ENCODE measurements at places on chromosomes 11 and 22.

GRCh38 chr22:44658311-44658953, 43.6 kb upstream of the PRR5 start:
- no peak for DNase-seq

GRCh38 chr11:134266841-134267251, 9.3 kb upstream of the GLB1L3 start:
- DNase-seq: no peak

DNA sequence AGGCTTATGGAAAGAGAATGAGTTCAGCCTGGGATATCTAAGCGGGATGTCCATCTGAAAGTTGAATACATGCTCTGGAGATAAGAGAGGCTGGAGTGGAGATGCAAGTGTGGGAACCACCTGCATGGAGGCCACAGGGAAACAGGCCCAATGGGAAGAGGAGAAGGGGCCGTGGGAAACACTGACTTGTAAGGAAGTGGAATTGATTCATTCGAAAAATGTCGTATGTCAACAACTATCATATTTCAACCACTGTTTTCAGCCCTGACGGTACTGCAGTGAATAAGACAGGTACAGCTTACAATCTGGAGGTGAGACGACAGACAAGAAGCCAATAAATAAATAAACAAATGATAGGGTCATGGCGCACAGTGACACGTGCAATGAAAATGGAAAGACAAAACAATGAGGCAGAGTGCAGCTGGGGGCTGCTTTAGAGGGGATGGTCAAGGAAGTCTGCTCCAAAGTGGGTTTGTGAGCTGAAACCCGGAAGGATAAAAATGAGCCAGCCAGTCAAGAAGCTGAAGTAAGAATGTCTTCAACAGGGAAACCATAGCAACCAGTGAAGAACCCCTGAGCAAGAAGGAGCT, 35.9 kb downstream of the EFCAB6 start:
- no peak for DNase-seq

DNA sequence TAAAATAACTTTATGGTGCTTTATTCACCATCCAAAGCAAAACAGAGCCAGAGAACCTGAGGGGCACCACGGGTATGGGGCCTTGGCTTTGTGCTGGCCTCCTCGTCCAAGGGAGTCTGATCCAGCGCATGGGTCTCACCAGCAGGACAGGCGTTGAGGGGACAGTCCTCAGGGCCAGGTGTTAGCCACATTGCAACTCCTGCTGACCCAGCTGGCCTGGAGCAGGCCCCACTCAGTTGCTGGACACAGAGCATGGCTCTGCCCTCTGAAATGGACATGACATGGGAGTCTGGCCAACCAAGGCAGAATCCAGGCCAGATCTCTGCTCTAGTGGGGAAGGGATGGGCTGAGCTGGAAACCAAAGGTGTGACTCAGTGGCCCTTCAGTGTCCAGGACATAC, 116.2 kb downstream of the RRAS2 start:
- DNase-seq: no peak

GRCh38 chr11:84909740-84910139, 717.4 kb downstream of the DLG2 start:
- no peak for DNase-seq

DNA sequence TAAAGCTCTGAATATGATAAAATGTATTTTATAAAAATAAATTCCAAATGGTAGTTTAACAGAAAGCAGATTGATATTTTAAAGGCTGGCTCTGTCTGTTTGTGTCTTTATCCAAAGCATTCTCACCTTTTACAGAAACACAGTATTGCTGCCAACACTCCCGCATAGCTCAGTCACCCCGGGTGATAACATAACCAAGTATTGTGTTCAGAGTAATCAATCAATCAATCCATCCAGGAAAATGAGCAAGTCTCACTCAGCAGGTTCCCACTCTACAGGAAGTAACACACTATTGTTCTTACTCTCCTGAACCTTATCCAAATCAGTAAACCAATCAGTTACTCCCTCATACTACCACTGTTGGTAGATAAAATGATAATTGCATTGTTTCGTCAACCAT, 203.4 kb downstream of the LRRC4C start:
- DNase-seq: no peak

GRCh38 chr11:78420796-78421209, 3.2 kb upstream of the GAB2 start:
- no peak for DNase-seq

DNA sequence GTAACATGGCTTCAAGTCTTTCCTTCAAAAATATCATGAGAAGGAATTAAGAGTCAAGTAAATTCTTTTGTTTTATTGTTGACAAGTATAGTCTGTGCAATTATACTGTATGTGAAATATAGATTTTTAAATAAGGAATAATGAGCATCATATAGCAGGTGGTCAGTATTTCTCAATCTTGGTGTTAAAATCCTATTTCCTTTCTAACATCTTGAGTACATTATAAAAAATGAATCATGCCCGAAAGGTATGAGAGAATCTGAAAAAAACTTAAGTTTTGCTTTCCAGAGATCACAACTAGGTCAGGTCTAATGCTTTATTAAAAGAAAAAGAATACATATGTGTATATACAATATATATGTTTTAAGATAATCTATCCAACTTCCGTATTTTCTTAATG, 53.1 kb downstream of the KIF18A start:
- DNase-seq: no peak

GRCh38 chr11:86999859-87000753, 37.6 kb upstream of the TMEM135 start:
- no peak for DNase-seq

DNA sequence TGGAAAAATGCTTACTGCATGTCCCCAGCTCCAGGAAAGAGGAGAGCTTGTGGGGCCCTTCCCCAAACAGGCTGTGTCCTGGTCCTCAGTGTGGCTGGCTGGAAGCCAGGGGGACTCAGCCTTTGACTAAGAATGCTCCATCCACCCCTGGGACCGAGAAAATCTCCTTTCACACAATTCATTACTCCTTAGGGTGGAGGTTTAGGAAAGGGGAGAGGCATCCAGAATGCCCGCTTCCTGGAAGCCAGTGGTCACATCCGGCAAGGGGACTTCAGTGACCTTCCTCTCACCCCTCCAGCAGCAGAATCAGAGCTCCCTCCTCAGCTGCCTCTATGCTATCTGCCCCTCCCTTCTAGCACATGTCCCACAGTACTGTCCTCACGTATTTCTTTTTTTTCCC, 21.9 kb downstream of the ATG16L2 start:
- no peak for DNase-seq

DNA sequence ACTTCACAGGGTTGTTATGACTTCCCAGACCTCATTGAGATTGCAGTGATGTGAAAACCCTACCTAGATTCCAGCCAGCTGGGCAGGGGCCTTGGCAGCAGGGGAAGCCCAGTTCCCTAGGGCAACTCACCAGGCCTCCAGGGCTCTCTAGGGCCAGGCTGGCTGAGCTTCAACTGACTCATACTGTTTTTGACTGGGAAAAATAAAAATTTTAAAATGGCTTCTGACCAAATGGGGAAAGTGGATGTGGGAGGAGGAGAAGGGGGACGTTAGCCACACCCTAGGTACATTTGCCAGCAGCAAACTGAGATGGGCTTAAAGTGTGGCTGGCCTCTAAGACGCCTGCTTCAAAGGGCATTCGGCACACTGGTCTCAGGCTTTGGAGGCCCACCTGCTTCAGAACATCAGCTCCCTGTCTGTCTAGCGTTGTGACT, 39.0 kb downstream of the BMAL1 start:
- no peak for DNase-seq

Measured in activated CD4-positive, alpha-beta T cell treated with anti-CD3 and anti-CD28 coated beads for 24 hours (primary cell).